ENCODE measurements at places on chromosomes 7 and 10.

DNA sequence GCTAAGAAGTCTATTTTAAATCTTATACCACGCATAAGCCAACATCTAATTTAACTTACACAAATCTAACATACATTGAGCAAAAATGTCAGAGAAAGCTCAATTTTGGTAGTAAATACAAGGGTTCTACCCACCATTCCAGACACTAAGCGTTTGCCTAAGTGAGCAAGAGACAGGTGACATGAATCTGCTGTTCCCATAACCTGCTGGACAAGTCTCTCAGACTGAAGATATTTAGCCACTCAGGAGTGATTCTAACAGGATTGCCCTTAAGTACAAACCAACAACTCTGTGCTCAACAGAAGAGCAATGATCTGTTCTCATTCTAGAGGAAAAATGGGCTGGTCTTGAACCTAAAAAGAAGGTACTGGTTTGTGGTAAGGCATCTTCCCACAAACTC lies 18.8 kb downstream of the EZH2 start:
- DNase-seq = no peak

DNA sequence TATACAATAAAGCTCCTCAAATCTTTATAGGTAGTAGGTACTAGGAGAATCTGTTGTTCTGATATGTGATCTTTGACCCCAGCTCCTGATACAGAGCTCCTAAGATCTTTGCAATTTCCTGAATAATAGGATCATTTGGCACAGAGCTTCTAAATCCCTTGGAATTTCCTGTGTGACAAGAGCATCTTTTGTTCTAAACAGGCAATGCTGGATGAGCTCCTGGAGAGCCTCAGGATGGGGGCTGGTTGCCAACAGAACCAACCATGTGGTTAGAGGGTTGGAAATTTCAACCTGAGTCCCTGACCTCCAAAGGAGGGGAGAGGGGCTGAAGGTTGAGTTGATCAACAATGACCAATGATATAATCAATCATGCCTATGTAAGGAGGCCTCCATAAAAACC lies 629.0 kb downstream of the CCSER2 start:
- DNase-seq = no peak

DNA sequence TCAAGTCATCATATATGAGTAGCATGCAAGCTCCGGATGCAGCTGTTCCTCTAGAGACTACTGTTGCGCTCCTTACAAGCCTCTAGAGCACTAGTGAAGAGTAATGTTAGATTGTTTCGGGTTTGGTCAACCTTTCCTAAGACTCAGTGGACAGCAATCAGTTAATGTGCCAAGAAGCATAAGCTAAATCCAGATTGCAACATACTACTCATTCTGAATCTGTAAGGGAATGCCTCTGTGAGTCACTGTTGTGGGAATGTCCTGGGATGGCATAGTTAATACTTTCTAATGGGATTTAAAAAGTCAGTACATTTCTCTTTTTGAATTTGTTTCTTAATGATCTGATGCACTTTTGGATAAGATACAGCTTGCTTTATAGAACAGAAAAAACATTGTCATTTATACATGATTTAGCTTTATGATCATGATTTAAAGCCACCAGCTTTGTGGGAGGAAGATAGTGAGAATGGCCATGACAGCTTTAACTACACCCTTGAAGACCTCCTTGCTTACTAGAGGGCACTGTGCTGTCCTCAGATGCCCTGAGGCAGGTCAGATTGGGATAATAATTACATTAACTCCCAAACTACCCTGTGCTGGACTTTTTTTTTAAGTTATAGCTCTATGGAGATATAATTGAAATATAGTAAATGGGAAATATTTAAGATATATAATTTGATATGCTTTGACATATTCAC lies 138.4 kb downstream of the SDK1 start:
- no peak for DNase-seq

DNA sequence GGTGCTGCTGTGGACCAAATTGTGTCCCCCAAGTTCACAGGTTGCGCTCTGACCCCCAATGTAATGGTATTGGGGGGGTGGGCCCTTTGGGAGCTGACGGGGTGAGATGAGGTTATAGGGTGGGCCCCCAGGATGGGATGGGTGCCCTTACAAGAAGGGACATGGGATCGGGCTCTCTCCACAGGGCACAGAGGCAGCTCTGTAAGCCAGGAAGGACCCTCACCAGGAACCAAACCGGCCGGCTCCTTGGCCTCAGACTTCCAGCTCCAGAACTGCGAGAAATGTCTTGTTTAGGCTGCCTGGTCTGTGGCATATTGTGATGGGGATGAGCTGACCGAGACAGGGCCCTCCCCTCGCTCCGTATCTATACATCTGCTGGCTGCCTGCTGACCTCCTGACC lies 25.7 kb upstream of the JAKMIP3 start:
- DNase-seq = no peak

DNA sequence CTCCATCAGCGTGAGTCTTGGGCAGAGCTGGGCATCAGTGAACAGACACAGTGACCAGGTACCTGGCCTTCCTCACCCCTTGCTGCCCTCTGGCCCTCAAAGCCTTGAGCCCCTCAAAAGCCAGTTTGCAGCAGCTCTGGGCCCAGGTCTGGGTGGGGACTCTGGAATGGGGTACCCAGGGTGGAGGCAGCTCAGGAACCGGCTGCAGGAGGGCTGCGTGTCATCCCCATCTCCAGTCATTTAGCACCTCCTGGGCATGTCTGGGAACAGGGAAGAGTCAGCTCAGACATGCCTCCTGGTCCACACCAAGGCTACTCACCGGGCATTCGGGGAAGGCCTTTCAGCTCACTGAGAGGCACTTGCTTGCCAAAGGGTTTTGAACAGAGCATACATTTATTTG lies 503.3 kb downstream of the TCERG1L start:
- DNase-seq = no peak
